ENCODE measurements at places on chromosomes 7 and 10.
A peak's percentile ranks its signal among the peaks of the same experiment; 100 is the strongest.

DNA sequence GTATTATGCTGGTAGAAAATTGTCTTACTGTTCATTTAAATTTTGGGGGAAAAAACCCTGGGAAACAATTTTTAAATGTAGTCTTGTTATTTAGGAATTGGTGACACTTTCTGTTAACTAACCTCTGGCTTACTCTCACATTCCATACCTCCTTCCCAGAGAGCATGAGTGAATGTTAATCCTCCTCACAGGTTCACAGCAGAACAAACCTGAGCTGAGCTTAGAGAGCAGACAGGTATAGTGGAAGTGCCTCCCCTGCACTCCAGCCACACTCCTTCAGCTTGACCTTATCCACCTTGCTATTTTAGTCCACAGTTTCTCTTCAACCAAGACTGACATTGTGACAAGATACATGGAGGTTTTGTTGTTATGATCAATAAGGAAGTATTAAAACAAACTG is 235.9 kb downstream of the FOXP2 start:
- DNase-seq: no peak

GRCh38 chr7:89001306-89001705 is 205.8 kb upstream of the TEX47 start:
- no peak for DNase-seq

GRCh38 chr7:130476297-130477150 is 15.4 kb upstream of the MEST start:
- no peak for DNase-seq

DNA sequence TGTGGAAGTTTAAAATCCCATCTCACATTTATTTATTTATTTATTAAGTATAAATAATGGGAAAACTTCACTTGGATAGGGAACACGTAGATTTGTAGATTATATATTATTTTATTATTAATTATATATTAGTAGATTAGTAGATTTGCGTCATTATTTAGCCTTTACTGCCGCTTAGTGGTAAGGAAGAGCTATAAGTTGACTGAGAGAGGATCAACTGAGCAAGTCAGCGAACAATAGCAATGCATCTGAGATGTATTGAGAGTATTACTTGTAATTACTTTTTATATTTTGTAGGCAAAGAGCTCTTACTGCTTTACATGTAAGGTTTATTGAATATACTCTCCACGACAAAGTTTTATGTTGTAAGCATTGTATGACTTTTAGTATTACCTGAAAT is 244.5 kb upstream of the ANKRD30A start:
- peak; percentile 26 for DNase-seq

DNA sequence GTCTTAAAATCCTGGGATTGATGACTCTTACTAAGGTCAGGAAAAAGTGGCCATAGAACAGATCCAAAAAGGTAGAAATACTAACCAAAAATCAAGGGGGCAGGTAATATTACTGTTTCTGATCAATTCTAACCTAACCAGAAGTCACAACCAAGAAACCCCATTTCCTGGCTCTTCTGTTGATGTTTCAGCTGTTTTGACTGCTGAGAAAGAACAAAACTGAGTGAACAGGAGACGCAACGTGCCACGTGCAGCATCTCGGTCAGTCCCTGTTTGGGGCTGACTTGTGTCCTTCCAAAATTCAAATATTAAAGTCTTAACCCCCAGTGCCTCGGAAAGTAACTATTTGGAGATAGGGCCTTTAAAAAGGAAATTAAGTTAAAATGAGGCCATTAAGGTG is 56.8 kb downstream of the JAZF1 start:
- no peak for DNase-seq

DNA sequence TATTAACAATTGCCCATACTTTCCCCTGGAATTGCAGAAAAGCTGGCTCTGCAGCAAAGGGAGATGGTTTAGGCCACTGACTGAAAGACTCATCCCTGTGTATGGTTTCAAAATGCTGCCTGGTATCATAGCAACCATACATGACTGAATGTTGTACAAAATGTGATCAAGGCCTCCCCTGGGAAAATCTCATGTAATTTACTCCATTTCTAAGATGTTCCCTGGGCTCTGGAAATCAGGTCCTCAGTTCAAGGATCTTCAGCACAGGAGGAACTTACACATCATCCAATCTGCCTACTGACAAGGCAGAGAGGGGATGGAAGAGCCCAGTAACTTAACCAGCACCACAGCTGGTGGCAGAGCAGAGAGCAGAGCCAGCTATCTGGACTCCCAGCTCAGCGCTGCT is 111.8 kb downstream of the JAZF1 start:
- peak; percentile 83 for DNase-seq

- DNase-seq: no peak
These were observed 56.7 kb upstream of the EN2 start for GRCh38 chr7:155401231-155401630.

All from fibroblast of skin of scalp (primary cell).